ENCODE measurements at places on chromosomes 1 and 21.

DNA sequence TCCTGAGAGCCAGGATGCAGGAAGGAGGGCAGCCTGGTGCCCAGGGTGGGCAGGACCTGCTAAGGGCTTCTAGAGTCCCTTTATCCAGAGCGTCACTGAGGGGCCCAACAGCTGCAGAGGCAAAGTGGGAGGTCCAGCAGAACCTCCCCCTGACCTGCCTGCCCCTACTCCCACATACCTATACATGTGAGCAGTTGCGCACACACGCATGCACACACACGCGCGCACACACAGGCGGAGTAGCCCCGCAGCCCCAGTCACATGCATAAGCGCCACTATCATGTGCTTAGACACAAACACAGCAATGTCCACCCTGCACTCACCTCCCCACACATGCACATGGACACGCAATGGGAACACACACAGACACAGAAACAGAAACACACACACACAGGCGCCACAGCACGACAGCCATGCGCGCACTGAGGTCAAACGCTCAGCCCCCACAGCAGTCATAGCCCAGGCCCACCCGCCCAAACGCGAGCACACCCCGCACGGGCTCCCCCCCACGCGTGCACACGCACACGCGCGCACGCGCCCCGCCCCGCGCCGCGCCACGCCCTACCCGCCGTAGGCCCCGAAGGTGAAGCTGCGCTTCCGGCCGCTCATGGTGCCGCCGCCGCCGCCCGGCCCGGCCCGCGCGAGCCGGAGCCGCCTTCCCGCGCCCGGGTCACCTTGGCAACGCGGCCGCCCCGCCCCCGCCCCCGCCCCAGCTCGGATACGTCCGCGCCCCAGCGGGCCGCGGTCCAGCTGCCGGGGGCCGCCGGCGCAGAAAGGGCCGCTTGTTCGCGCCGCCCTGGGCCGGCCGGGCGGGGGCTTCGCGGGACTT lies 17.7 kb downstream of the RAP1GAP start:
- DNase-seq, result peak; percentile 46

GRCh38 chr1:152442301-152442700 lies 28.2 kb upstream of the CRNN start:
- no peak for DNase-seq

- no peak for DNase-seq
These were observed 61.2 kb upstream of the ARHGEF16 start for GRCh38 chr1:3393024-3393986.

DNA sequence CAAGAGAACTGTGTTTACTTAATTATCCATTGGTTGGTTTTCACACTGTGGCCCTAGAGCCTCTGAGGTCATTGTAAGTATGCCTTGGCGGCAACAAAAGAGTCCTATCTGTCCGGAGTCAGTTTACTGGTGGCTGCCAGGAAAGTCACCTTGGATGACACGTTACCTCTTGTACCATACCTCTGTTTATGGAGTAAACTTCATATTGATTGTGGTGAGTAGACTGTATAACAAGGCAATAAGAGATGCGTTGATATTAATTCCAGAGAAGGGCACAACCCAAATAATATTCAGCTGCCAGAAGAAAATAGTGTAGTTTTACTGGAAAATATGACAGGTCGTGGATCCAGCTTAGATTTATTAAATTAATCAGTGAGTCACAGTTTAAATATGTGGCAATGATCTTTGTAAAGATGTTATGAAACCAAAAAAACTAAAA lies 20.4 kb upstream of the KIF14 start:
- no peak for DNase-seq

DNA sequence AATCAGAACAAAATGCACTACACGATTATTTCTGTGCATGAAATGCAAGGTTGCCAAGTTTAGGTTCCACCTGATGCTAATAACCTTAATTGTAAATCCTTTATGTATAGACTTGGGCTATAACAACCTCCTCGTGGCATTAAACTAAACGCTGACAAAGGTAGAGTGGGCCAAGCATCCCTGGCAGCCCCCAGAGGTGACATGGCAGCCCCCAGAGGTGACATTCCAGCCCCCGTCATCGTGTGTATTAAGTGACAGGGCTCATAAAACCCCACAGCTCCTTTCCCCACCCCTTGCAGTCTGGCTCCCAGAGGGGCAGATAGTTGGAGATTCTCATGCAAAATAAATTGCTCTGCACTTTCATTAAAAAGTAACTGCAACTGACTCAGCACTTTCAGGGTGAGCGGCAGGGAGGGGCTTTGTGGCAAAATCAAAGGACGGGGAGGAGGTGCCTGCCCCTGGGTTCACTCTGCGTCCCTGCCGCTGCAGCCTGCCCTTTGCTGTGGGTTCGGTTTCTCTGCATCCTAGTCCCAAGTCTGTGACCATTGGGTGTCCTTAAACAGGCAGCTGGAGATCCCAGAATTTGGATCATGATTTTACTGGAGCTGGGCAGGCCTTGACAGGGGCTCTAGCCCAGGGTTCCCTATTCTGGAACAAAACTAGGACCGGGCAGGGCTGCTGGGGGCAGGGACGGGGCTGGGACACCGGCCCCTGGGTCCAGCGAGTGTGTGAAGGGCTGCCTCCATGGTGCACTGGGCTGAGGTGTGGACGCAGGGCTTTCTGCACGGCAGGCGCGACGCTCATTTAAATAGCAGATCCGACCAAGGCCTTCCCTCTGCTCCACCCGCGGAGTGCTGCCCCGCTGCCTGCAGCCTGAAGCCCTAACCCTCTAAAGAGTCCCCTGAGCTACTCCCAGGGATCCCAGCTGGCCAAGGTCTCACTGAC lies 234.9 kb upstream of the VAMP3 start:
- DNase-seq, result no peak

DNA sequence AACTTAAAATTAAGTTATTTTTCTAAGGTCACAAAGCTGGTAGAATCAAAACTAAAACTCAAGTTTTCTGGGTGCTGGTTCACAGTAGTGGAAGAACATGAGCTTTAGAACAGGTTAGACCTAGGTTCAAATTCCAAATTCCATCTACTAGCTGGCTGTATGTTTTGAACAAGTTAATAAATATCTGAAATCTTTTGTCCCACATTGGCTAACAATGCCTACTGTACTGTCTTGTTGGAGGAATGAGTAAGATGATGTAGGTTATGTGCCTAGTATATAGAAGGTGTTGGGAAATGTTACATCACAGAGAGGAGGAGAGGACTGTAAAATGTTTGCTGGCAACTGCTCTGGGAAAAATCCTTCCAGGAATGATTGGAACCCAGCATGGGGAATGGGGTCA lies 14.0 kb upstream of the CD247 start:
- no peak for DNase-seq

DNA sequence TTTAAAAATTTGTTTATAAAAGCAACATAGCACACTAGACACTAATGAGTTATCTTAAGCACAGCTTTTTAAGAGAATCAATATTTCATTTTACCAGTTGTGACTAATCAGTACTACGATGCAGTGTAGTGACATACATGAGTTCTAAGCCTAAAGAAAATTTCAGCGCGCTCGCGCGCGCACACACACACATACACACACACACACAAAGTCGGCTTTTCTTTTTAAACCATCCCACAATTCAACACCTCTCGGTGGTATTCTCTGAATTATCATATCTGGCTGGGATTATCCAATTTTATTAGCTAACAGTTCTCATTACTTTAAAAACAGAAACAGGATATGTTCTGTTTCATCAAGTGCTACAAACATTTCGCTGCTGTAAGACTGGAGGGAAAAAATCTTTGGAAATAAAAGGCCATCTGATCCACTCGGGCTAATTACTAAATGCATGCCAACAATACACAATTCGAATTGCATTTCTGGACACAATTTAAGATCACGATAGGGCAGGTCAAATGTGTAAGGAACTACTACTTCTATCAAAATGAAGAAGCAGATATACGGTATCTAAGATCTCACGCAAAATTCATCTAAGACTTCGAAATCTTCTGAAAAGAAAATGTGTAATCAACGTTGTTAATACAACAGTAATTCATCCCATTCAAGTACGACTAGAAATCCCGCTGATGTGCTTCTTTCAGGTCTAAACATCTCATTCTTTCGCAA lies 1.2 kb downstream of the TUT4 start:
- DNase-seq, result peak; percentile 53

GRCh38 chr1:54814571-54814970 lies 13.4 kb upstream of the TTC22 start:
- DNase-seq, result no peak

GRCh38 chr21:43343992-43344886 lies 82.7 kb downstream of the SIK1 start:
- no peak for DNase-seq

DNA sequence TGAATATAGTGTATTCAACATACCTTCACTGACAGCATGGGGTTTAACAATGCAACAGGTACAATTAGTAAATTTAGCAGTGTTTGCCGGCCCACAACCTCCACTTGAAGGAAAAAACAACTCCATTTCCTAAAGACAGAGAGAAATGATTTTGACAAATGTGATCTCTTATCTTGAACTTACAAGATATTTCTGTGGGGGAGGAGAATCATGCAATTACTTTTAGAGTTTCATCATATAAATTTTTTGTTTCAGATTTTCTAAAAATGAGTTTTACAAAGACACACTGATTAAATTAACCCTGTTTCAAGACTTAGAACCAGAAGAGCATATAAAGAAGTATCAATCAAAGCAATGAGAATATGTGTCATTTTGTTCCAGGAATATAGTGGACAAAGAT lies 80.3 kb downstream of the NME7 start:
- DNase-seq, result no peak

DNA sequence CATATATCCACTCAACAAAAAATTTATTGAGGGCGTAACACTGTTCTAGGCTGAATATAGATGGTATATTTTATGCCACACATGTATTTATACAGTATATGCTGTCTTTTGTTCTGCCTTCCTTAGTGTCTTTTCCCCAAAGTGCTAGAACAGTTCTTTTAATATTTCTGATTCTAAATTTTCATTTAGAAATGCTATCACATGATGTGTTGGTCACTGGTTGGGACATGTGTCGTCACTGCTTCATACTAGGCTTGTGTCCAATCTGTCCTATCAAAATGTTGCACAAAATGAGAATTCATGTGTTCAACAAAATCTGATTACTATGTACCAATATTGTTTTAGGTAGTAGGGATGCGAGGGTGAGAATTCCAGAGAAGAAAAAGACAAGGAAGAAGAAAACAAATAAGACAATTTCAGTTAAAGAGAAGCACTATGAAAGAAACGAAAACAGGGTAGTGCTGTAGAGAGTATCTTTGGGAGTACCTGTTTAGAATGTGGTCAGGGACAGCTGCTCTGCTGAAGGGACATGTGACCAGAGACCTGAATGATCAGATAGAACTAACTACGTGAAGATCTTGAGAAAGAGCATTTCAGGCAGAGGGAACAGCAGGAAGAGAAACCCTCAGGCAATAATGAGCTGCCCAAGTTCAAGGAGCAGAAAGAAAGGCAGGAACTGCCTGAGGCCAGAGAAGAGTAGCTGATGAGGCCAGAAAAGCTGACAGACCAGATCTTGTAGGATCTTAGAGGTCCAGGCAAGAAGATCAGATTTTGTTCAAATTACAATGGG lies 1.3 kb downstream of the KMO start:
- peak; percentile 11 for DNase-seq

DNA sequence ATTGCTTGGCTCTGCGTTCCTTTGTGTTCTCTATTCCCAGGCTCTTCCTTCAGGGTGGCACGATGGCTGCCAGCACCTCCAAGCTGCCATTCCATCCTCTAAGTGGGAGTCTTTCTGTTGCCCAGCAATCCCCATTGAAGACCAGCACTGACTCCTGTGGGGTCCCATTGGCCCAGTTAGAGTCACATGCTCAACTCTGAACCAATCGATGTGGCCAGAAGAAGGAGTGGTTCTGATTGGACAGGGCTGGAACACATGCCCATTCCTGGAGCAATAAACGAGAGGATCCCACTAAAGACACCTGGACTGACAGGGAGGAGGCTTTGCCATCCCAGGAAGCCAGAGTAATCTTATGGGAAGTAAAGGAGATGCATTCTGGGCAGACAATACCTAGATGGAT lies 97.2 kb upstream of the IGSF21 start:
- no peak for DNase-seq

DNA sequence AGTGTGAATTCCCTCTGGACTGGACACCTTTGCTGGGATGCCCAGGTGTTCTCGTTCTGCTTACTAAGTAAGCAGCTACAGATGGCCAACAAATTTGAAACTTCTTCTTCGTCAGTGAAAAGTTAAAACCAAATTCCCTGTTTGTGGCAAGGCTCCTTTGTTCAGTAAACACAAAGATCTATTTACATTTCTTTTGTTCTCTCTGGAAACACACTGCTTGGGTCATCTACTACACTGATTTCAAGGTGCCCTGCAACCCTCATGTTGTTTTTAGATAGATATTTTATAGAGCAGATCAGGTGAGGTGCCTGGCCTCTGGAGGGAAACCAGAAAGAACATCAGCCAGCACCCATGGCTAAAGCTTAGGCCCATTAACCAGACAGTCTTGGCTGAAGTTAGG lies 157.2 kb upstream of the UBE2U start:
- DNase-seq, result no peak

DNA sequence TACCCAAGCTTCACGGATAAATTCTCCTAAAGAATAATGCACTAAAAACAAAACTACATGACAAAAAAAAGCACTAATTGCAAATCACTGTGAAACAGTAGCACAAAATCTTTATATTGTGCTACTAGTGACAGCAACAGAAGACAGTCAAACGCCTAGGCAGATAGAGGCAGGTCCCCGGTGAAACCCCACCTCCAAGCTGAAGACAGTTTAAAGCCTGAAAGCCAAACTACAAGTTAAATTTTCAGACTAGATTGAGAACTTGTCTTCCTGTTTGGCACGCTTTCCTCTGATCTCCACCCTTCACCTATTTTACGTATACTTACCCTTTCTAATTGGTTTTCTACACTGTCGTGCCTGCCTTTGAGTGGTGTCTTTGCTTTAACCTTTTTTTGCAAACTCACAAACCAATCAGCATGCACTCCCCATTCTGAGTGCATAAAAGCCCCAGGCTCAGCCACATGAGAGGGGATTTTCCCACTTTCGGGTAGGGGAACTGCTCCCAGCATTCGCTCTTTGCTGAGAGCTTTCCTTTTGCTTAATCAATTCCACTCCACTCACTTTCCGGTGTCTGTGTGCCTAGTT lies 3.6 kb upstream of the BACH1 start:
- no peak for DNase-seq

- DNase-seq, result no peak
These were observed 247.4 kb downstream of the CRB1 start for GRCh38 chr1:197515421-197515820.

DNA sequence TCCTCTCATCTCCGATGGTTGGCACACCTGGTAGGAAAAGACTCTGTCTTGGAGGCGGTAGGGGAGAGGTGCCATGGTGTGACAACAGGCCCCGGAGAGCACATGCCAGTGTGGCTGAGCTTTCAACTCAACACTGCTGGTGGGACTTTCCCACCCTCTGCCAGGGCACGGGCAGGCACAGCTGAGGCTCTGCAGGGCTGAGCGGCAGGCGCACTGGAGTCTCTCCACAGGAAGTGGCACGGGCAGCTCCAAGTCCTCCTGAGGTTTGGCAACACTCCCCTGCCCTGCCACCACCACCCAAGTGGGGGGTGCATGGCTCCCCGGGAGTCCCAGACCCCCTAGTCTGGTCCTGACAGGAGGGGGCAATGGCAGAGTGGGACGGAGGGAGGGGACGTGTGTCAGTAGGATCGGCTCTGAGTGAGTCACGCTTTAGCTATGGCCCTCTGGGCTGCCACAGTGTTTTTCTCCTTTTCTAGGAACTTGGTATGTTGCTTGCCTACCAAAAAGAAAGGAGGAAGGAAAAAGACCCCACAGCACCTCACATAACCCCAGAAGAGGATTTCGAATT lies 27.3 kb upstream of the EVA1B start:
- no peak for DNase-seq
